ENCODE measurements at places on chromosomes 1 and 21. TPM values are rescaled to one million over a fixed set of nuclear protein-coding genes. Genes with fewer than 3 reads are reported as not detected.

DNA sequence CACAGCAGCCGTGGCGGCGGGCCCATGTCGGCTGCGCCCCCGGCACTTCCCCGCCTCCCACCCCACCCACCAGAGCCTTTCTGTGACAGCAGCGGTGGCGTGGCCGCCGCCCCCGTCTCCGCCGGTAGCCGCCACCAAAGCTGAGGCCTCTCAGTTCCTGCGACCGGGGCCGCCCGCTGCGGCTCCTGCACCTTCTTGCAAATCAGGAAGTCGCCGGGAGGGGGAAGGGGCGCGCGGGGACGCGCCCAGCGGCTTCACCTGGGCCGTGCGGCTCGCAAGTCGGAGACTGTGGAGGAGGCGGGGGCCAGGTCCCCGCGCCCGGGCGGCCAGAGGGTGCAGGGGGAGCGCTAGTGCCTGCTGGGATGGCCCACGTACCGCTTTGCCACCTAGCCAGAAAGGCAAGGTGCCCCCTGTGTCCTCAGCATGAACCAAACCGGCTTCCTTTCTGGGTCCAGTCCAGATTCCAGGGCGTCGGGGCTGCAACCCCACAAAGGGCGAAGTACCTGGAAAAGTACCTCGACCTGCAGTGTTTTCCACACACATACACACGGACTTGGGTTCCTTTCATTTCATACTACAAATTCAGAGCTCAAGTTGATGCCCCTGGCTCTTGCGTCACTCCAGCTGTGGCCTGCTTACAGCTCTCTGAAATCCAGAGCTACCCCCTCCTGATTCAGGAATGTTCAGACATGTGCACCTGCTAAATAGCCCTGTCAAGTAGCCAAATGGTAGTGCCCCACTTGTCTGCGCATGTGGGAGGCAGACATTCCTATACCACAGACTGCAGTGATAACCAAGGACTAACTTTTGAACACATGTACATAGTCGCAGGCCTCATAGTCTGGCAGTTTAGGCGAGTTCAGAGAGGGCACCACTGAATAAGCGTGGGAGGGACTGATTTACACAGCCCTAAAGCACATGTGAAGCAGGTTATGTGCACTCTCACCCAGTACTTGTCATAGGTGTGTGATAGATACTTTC, at the start of gene DENND1B:
Gene DENND1B, minus strand, starts transcription at position 199 of the 981 bp plus-strand sequence. CDS start 325 bp downstream, outside the sequence.
- peak; percentile 57 for DNase-seq

The FOXO6 gene
- total RNA-seq: 0.51 TPM

The MYOG gene
- total RNA-seq: 95.0 TPM

GRCh38 chr1:89201106-89201794, 2.5 kb upstream of the GBP4 start:
- DNase-seq: no peak

DNA sequence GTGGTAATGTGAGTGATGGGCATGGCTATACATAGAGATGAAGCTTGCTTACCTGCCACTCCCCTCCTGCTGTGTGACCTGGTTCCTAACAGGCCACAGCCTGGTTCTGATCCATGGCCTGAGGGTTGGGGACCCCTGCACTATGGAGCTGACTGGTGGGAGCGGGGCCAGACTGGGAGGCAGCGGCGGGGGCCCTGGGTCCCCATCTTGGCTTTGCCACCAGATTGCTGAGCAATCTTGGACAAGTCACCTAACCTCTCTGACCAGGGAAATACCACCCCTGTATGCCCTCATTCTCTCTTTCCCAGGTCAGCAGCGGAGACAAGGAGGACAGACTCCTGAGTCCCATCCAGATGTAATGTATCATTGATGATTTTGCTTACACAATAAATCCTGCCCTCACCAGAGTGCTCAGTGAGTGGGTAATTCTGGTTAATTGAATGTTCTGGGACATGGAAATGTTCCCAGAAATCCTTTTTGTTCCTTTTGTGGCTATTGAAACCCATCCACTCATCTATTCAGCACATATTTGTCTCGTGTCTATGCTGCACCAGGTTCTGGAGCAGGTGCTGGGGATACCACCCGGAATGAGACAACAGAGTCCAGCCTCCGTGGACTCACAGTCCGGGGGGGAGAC, 4.1 kb upstream of the ARHGEF10L start:
- DNase-seq: no peak

The TRIM63 gene
- 1,770 TPM for total RNA-seq

- DNase-seq: no peak
Observed at GRCh38 chr1:16420424-16421118, 16.7 kb downstream of the SPATA21 start.

The SELL gene
- 0.72 TPM for total RNA-seq

The S100A1 gene
- 739 TPM for total RNA-seq

The LRRC52 gene
- total RNA-seq: 0.35 TPM

DNA sequence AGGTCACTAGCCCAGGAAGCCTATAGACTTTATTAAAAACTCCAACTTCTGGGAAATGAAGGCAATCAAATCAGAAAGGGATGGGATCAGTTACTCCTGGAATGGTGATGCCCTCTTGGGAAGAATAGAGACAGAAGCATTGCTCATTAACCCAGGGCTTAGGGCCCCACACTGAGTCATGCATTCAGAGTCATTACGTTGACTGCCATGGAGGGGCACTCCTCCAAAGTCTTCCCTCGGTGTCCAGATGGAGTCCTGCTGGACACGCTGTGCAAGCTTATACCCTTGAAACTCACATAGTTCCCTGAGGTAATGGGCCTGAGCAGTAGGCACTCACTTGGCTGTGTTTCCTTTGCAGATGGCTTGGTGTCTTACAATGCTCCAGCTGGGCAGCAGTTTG, 35.2 kb upstream of the HSD17B7 start:
- DNase-seq: no peak

DNA sequence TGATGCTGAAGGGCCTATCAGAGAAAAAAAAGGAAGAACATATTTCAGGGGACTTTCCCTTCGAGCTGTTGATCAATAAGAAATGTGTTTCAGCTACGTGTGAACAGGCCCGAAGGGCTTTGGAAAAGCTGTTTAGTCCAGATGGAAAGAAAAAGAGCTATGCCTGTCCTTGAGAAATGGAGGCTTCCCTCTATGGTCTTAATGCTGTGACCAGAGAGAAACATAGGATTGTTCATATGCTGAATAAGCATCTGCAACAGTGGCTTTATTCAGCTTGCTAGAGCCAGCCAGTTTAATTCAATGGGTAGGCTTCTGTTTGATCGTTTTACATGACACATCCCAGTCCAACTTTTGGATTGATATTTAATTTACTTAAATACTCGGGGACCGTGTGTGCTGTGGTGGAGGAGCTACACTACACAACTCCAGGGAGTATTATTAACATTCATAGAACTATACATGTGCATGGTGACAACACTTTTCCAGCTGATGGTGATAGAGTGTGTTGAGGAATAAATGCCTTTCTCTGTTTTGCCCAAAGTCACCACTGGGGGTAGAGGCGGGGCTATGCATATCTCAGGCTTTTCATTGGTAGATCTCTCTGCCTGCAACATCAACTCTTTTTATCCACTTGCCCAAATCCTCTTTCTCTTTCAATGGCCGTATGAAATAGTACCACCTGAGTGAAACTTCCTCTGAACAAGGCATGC, 106.7 kb upstream of the C8B start:
- no peak for DNase-seq

DNA sequence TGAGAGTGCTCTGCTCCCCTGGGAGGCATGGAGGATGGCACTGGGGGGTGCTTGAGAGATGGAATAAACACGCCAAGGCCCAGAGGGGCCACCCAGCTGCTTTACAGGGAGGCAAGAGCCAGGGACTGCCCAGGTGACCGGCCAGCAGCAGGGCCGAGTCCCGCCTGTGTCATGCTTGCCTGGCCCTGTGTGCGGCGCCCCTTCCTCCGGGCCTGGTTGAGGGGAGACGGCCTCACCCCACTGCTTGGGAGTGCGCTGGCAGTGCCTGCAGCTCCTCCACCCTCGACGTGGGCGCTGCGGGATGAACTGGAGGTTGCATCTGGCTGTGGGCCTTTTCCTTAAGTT, 33.1 kb upstream of the COL6A2 start:
- no peak for DNase-seq

- DNase-seq: no peak
Observed at GRCh38 chr1:70441392-70442035, 30.4 kb downstream of the CTH start.

GRCh38 chr1:36099681-36100341, 11.1 kb downstream of the ADPRS start:
- peak; percentile 64 for DNase-seq

The IVL gene
- not detected for total RNA-seq

- no peak for DNase-seq
Observed at GRCh38 chr1:40425198-40425597, 25.1 kb upstream of the ZFP69B start.

GRCh38 chr1:191049781-191050180, 572.1 kb upstream of the BRINP3 start:
- DNase-seq: no peak

DNA sequence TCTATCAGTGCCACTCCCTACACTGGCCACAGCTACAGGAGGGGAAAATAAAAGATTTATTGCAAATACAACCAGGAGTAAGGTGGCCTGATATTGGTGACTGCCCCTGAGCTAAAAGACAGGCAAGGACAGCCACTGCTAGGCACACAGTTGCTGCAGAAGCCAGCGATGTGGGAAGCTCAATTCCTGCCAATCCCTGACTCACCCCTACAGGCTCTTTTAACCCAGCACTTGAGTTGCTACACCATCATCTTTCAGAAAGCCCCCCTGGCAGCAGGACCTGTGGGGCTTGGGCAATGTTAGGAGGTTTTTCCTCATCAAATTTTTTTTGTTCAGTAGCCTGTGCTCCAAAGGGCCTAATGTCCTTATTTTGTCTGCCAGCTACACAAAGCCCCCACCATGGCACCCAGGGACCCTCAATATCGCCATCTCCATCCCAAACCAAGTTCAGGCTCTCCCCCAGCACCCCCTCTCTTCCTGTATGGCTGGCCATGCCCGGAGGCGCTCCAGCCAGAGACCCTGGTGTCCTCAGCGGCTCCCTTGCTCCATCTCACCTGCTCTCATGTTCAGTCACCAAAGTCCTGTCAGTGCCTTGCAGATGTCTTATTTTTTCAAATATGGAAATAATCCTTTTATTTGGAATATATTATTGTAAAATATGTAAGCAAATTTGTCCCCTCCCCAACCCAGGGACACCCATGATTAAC, 13.4 kb downstream of the CLEC20A start:
- no peak for DNase-seq

DNA sequence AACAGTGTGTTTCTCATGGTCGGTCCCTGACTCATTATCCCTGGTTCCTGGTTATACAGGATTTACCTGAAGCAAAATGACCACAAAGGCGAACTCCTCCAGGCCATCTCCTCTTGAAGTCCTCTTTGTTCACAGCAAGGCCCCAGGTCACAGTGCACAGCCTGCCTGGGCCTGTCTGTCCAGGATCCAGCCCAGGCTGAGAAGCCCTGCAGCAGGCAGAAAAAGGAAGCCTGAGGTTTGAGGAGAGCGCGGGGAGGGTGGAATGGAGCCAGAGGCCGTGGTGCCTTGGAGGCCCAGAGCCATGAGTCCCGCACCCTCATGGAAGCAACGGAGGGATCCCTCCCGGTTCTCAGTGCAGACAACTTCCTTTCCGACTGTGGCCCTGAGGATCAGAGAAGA, 136.8 kb upstream of the IRF2BP2 start:
- no peak for DNase-seq

- DNase-seq: peak; percentile 37
Observed at GRCh38 chr1:117607471-117607870, 1.6 kb downstream of the TENT5C start.

GRCh38 chr1:49576327-49576901, 447.3 kb downstream of the AGBL4 start:
- DNase-seq: no peak

DNA sequence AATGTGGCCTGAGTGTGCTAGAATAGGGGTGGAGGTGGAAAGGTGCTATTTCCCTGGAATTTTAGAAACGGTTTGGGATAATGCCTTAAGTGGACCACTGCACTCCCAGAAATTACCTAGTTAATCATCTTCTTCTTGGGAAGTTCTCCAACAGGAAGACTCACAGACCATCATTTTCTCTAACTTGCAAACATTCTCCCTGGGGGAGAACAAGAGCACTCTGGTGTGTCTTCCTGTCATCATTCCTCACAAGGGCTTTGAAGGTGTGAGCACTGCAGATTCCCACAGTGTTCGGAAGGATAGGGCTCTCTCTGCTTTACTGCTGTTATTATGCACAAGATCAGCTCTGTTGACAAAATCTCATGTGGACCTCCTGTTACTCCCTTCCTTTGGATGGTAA, 54.9 kb upstream of the TSPAN2 start:
- DNase-seq: no peak

DNA sequence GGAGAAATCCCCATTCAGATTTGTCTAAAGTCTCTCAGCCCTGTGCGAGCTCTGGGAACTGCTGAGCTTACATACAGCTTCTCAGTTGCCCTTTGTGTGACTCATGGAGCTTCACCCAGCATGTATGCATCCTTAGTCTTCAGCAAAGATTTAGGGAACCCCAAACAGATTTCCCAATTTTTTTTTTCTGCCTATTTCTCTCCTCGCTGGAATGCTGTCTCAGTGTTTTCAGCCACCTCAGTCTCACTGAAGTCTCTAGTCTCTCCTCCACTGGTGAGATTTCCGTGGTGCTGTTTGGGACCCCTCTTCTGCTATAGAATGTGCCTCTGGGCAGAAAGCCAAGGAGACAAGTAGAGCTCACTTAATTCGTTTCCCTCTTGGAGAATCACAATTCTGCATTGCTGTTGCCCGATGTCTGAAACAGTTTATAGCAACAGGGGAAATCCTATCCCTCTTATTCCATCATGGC, 28.1 kb upstream of the TXLNA start:
- DNase-seq: no peak

DNA sequence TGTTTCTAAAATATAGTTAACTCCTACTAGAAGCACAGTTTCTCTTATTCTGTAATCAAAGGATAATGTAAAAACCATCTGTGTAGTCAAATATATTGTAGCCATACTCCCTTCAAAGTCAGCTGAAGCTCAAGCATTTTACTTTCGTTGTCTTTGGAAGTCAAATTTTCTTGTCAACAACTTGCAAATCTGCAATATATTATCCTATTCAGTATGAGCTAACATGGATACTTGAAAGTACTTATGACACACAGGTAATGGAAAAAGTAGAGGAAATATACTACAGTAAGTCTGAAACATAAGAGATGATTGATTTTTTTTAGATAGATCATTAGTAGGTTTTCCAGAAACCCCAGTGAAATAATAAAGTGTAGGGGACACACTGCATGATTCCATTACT, 121.5 kb downstream of the COL24A1 start:
- no peak for DNase-seq

The KCNE1 gene
- 0.22 TPM for total RNA-seq
